Lung (tissue), 17 donors: ENCODE measurements at places on chromosomes 13 and 19. TPM values are rescaled to one million over a fixed set of nuclear protein-coding genes. Genes with fewer than 3 reads are reported as not detected.

The GPR183 gene
- total RNA-seq = 6.3 TPM

- no peak for DNase-seq
- no peaks in the 10 kb centered on the region for H3K27me3 ChIP-seq
- no peaks in the 10 kb centered on the region for H3K36me3 ChIP-seq
- no peak overlapping the region for H3K27ac ChIP-seq
Observed at GRCh38 chr19:17831419-17831888, 10.1 kb upstream of the INSL3 start.

DNA sequence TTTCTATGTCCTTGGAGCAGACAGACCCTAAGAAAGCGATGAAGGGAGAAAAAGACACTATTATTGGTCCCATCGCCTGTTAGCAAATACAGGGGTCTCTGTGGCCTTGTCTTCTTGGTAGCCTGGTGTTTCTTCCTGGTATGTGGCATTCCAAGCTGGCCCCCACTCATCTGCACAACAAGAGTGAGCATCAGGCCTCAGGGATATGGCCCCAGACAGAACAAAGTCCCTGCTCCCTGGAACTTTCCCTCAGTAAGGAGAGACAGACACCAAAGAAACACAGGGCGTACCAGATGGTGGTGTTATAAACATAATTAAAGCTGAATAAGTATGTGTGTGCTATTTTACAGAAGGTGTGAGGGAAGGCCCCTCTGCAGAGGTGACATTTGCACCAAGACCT lies 48.2 kb upstream of the KPNA3 start:
- no peak overlapping the region for H3K27ac ChIP-seq
- H3K4me1 ChIP-seq = no peaks in the 10 kb centered on the region
- no peaks in the 10 kb centered on the region for H3K36me3 ChIP-seq
- no peak for DNase-seq

DNA sequence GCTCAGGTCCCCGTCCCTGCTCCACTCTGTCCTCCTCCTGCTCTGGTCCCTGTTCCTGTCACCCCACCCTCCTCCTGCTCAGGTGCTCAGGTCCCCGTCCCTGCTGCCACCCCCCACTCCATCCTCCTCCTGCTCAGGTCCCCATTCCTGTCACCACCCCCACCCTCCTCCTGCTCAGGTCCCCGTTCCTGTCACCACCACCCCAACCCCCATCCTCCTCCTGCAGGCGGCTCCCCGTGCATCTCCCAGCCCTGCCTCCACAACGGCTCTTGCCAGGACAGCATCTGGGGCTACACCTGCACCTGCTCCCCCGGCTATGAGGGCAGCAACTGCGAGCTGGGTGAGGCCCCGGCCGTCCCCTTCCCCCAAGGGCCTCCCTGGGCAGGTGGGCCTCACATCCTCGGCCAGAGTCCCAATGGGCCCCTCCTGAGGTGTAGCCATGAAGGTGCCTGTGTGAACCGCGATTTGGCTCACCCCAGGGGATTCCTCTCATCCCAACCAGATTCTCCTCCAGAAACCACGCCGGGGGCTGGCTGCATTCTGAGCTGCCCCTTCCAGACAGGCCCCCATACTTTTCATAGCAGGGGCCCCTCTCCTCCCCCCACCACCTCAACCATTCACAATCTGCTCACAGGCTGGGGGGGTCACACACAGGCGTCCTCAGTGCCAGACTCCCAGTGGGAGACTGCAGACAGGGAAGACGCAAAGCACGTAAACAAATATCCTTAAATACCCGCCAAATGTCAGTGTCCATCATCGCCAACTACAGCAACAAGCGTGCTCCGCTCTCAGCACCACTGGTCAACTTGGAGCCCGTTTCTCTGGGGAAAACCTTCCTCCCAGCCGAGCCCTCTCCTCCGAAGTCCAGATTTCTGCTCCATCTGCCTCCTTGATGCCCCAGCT lies 4.6 kb downstream of the PROZ start:
- peaks cover 7% of the 10 kb centered on the region for H3K4me1 ChIP-seq
- no peaks in the 10 kb centered on the region for H3K36me3 ChIP-seq
- no peak overlapping the region for H3K4me3 ChIP-seq
- no peak overlapping the region for H3K27ac ChIP-seq
- peaks cover 18% of the 10 kb centered on the region for H3K27me3 ChIP-seq

The TEX29 gene
- not detected for total RNA-seq

DNA sequence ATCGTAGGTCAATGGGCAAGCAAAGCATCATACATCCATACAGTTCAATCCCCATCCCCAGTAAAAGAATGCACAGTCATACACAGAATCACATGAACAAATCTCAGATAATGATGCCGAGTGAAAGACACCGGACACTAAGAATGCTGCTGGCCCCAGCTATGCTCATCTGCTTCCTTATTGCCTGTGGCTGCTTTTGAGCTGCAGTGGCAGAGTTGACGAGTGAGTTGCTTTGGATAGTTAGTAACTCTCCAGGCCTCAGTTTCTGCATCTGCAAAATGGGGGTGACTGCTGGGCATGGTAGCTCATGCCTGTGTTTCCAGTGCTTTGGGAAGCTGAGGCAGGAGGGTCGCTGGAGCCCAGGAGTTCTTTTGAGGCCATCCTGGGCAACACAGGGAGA lies 12.9 kb upstream of the NFIC start:
- no peak overlapping the region for H3K27ac ChIP-seq
- no peak for DNase-seq
- H3K27me3 ChIP-seq = no peaks in the 10 kb centered on the region
- no peaks in the 10 kb centered on the region for H3K36me3 ChIP-seq
- no peak overlapping the region for H3K4me3 ChIP-seq
- peaks cover 4% of the 10 kb centered on the region for H3K4me1 ChIP-seq

The RAB20 gene
- total RNA-seq = 47.9 TPM

DNA sequence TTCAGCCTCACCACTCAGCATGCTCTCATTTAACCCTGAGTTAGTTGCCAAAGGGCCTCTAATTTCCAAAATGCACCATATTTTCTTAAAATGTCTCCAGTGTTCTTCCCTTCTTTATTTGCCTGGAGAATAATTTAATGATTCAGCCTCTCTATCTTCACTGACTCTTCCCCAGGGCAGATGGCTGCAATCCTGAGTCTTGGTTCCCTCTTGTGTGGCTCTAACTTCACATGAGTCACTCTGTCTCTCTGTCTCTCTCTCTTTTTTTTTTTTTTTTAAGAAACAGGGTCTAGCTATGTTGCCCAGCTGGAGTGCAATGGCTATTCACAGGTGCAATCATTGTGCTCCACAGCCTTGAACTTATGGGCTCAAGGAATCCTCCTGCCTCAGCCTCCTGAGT lies 251.4 kb downstream of the VWA8 start:
- peaks cover 1% of the 10 kb centered on the region for H3K4me1 ChIP-seq

The COMP gene
- not detected for total RNA-seq

GRCh38 chr13:85586422-85586831 lies 212.8 kb downstream of the SLITRK6 start:
- no peaks in the 10 kb centered on the region for H3K27me3 ChIP-seq
- no peaks in the 10 kb centered on the region for H3K4me1 ChIP-seq
- no peak for DNase-seq
- no peaks in the 10 kb centered on the region for H3K36me3 ChIP-seq

The B3GNT3 gene
- total RNA-seq = 1.00 TPM

DNA sequence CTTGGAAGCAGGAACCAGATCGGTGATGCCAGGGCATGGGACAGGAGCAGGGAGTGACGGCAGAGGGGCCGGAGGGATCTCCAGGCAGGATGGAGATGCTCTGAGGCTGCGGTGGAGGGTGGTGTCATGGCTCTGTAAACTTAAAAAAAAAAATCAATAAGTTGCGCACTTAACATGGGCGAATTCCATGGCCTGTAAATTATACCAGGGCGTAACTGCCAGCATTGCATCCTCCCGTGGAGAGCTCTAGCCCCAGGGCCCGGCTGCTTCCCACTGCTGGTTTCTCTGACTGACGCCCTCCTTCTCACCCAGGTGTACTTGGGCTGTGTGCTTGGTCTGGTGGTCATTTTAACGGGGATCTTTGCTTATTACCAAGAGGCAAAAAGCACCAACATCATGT lies 8.7 kb downstream of the ATP12A start:
- no peak overlapping the region for H3K4me3 ChIP-seq
- no peaks in the 10 kb centered on the region for H3K4me1 ChIP-seq
- no peak overlapping the region for H3K27ac ChIP-seq
- no peaks in the 10 kb centered on the region for H3K36me3 ChIP-seq
- no peak for DNase-seq
- H3K27me3 ChIP-seq = no peaks in the 10 kb centered on the region

The MAP3K10 gene
- total RNA-seq = 18.0 TPM

DNA sequence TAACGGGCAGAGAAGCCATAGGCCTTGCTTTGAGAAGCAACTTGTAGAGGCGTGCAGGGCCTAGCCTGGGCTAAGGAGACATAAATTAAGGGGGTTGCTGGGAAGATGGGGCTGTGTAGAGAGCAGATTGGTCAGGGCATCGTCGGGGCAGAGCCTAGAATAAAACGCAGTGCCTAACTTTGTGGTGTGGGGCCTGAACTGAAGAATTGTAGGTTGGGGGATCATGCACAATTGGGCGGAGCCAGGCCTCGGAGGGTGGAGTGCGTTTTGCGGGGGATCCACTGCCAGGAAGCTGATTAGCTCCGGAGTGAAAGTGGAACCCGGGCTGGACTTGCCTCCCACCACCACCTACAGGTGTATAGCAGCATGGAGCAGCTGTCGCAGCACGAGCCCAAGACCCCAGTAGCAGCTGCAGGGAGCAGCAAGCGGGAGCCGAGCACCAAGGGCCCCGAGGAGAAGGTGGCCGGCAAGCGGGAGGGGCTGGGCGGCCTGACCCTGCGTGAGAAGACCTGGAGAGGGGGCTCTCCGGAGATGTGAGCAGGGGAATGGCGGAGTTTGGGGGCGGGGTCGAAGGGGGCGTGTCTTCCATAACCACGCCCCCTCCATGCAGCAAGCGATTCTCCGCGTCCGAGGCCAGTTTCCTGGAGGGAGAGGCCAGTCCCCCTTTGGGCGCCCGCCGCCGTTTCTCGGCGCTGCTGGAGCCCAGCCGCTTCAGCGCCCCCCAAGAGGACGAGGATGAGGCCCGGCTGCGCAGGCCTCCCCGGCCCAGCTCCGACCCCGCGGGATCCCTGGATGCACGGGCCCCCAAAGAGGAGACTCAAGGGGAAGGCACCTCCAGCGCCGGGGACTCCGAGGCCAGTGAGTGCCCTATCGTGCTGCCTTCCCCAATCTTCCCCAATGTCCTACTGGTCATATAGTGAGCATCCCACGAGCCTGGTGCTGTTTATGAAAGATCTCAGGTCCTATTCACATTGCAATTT lies 13.8 kb downstream of the DNASE2 start:
- H3K36me3 ChIP-seq = no peaks in the 10 kb centered on the region
- no peaks in the 10 kb centered on the region for H3K27me3 ChIP-seq
- no peak overlapping the region for H3K4me3 ChIP-seq
- H3K4me1 ChIP-seq = no peaks in the 10 kb centered on the region
- H3K27ac ChIP-seq = no peak overlapping the region

DNA sequence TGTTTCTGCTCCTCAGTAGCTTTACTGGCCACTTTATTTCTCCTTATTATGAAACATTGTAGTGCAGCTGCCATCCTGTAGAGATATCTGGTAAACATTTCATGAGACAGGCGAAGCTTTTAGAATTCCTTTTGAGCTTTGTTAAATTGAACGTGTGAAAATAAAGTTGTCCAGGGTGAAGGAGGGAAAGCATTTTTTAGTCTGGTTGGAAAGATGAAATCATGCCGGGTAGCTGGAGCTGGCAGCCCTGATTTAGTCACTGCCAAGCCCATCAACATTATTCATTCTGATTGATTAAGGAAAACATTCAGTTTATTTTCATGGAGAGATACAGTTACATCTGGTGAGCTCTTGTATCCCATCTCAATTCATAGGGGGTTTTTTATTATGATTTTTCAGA lies 326.2 kb upstream of the GPC6 start:
- no peak overlapping the region for H3K4me3 ChIP-seq
- H3K4me1 ChIP-seq = no peaks in the 10 kb centered on the region
- H3K27me3 ChIP-seq = no peaks in the 10 kb centered on the region
- DNase-seq = peak; percentile 14
- H3K36me3 ChIP-seq = no peaks in the 10 kb centered on the region

DNA sequence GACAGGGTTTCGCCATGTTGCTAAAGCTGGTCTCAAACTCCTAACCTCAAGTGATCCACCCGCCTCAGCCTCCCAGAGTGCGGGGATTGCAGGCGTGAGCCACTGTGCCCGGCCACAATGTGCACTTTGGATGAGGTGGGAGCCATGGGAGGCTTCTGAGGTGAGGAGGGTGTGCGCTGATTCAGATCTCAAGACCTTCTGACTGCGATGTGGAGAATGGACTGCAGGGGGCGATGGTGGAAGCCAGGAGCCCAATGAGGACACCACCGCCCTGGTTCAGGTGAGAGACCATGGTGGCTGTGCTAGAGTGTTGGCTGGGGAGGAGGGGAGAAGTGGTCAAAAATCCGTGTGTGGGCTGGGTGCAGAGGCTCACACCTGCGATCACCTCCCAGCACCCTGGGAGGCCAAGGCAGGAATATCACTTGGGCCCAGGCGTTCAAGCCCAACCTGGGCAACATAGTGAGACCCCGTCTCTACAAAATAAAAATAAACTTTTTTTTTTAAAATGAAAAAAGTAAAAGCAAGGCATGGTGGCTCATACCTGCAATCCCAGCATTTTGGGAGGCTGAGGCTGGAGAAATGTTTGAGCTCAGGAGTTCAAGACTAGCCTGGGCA lies 5.6 kb downstream of the INAFM1 start:
- no peak for DNase-seq
- no peaks in the 10 kb centered on the region for H3K27me3 ChIP-seq
- no peak overlapping the region for H3K4me3 ChIP-seq
- peaks cover 4% of the 10 kb centered on the region for H3K4me1 ChIP-seq

DNA sequence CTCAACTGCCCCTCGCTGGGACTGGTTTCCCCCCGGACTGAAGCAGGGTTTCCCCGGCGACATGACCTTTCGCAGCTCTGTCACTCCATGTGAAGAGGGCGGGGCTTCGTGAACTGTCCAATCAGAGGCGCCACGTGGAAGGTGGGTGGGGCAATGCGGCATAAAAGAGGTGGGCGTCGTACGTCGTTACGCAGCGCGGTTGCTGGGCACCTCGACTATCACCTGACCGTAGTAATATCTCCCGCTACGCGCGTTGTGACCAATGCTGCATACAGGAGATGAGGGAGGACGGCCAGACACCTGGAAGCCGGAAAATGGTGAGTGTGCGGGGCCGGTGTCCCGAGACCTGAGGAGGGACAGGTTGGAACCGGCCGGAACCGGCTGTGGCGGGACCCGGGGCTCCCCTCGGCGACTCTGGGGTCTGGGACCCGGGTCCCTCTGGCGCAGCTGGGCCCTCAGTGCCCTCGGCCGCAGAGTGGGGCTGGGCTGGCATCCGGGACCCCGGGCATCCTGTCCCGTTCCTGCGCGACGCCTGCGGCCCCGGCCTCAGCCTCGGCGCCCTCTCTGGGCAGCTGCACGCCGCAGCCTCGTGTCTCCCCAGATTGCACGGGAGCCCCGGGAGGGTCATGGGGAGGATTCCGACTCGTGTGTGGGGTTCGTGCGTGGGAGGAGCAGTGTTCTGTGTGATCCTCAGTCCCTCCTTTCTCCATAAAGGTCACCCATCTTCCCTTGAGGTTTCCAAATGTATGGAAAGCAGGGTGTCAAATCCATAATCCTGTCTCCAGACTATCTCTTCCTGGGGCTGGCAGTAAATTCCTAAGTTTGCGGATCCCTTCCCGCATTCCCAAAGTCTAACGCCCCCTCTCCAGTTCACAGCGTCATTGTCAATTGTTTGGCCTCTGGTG lies 32.2 kb downstream of the ZNF136 start:
- H3K27ac ChIP-seq = peak overlapping the region; percentile 64
- H3K4me3 ChIP-seq = peak overlapping the region; percentile 65
- no peaks in the 10 kb centered on the region for H3K27me3 ChIP-seq
- peaks cover 8% of the 10 kb centered on the region for H3K36me3 ChIP-seq
- DNase-seq = peak; percentile 93
